ENCODE measurements at places on chromosomes 3 and 15. TPM values are rescaled to one million over a fixed set of nuclear protein-coding genes. Genes with fewer than 3 reads are reported as not detected.

The GOLGA8T gene
- 1.1 TPM for total RNA-seq

The LYZL4 gene
- not detected for total RNA-seq

The POLR2M gene
- 110 TPM for total RNA-seq

The PTPN23 gene
- 21.7 TPM for total RNA-seq

The UNC13C gene
- 0.03 TPM for total RNA-seq

The RBP2 gene
- not detected for total RNA-seq

The AQP9 gene
- total RNA-seq = not detected

GRCh38 chr3:195616681-195617080, 32.9 kb upstream of the APOD start:
- peak; percentile 45 for DNase-seq

GRCh38 chr3:70550723-70551319, 238.4 kb upstream of the MDFIC2 start:
- no peak for DNase-seq

GRCh38 chr15:49706805-49707204, 86.0 kb downstream of the DTWD1 start:
- no peak for DNase-seq

- DNase-seq = no peak
These were observed 798.8 kb downstream of the OTOL1 start for GRCh38 chr3:162295323-162295983.

GRCh38 chr15:52734329-52734728, 55.1 kb upstream of the ATOSA start:
- no peak for DNase-seq

GRCh38 chr15:66894363-66894762, 171.0 kb upstream of the SMAD3 start:
- DNase-seq = no peak

DNA sequence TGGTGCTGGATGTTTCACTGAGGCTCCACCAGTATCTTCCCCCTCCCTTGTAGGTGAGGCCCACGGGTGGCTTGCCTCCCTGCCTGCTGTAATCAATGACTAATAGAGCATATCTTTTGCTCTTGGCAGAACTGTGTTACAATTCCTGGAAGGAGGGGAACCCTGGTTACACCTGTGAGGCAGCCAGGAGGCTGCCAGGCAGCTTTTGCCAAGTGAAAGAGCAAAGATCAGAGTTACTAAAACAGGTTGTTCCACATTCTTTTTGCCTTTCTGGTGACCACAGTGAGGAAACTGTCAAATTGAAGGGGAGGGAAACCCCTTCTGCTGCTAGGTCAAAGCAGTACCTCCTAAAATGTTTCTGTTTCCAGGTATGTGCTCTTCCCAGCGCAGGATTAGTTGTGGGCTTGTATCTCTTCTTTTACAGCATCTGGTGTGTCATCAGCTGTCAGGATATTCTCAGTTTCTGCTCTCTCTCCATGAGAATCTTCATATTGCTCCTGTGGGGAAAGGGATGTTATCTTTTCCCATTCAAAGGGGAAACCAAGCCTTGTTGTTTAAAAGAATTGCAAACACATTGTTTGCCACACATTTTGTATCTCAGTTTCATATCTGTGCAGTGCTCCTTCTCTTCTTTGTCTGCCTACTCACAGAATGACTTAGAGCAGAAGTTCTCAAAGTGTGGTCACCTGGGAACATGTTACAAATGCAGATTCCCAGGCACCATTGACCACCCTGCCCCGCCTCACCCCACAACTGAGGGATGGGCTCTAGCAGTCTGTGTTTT, 137.4 kb upstream of the UMPS start:
- no peak for DNase-seq

DNA sequence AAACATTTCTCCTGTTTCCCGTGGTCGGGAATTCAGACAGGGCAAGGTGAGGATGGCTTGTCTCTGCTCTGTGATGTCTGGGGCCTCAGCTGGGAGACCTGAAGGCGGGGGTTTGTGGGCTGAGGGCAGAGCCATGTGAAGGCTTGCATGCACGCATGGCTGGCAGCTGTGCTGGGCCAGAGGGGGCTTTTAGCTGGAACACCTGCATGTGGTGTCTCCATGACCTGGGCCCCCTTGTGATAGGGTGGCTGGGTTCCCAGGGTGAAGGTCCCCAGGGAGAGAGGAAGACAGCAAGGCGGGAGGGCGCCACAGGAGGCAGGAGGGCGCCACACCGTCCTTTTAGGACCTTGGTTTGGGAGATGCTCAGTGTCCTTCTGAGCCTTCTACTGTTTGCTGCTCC, 101.6 kb upstream of the PRR23E start:
- no peak for DNase-seq

- no peak for DNase-seq
These were observed 215.5 kb upstream of the LRTM1 start for GRCh38 chr3:55143336-55143735.

DNA sequence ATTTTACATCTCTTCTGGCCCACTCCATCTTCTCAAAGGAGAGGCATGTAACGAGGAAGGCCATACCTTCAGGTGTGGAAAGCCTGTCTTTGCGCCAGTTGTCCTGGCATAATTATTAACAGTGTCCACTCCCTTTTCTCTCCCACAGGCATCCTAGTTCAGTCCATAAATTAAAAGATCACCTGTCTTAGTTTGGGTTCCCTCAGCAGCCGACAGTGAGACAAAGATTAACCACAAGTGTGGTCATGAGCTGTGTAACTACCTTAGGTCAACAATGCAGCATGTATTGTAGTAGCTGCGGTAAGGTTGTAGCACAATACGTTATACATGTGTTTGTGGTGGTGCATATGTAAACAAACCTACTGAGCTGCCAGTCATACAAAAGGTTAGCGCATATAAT, 103.3 kb upstream of the GALNT15 start:
- DNase-seq = no peak

- DNase-seq = no peak
These were observed 84.4 kb upstream of the C2CD4B start for GRCh38 chr15:62249501-62249900.

- DNase-seq = no peak
These were observed 132.7 kb downstream of the GHSR start for GRCh38 chr3:172315401-172316091.

DNA sequence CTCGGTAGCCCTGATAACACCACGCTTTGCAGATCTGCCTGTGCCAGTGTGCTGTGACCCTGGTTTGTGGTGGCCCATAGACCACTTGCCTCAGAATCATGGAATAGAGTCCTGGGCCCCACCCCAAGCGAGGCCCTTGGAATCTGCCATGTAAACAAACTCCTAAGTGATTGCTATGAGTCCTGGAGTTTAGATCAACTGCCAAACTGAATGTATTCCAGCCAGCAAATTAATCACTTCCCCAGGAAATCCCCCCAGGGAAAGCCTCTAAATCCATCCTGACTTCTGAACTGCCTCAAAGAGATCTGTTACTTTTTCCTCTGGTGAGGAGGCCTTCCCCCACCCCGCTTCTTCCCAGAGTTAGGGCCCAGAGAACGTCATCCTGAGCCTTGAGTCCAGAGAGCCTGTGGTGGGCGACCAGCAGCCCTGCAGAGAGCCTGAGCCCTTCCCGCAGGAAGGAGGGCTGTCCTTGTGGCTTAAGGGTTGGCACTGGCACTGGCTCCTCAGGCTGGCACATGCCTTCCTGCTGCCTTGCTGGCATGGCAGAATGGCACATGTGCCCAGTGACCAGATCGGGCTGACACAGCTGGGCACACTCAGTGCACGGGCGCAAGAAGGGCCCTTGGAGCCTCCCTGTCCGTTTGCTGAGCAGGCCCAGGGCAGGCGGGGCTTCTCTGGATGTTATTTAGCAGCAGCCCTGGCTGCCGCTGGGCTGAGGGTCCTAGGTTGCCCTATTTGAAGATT, 50.6 kb upstream of the PLXNA1 start:
- DNase-seq = no peak

- no peak for DNase-seq
These were observed 1.6 kb upstream of the MCTP2 start for GRCh38 chr15:94229591-94230369.

DNA sequence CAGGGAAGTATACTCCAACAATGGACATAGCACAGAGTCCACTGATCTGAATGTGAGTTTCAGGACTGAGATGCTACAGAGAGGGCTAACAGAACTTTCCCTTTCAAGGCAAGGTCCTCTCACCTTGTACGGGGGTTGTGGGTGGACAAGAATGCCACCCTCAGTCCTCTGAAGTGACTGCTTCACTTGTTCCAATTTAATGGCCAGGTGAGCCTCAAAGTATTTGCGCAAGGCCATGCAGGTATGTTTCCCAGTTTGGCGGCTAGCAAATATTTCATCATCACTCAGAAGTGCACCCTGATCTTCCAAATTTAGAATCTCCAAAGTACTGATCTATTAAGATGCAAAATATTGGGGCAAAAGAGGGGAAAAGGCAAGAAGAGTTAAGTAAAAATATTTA, 38.1 kb downstream of the RBM15B start:
- no peak for DNase-seq

DNA sequence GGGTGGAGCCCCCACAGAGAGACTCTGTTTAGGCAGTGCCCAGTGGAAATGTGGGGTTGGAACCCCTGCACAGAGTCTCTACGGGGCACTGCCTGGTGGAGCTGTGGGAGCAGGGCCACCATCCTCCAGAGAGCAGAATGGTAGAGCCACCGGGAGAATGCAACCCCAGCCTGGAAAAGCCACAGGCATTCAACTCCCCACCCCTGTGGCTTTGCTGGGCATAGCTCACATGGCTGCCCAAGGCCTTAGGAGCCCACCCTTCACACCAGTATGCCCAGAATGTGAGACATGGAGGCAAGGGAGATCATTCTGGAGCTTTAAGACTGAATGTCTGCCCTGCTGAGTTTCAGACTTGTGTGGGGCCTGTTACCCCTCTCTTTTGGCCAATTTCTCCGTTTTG, 19.0 kb upstream of the CHCHD6 start:
- no peak for DNase-seq

- no peak for DNase-seq
These were observed 212.6 kb downstream of the CDIN1 start for GRCh38 chr15:36791844-36792571.

- peak; percentile 33 for DNase-seq
These were observed 66.1 kb downstream of the SLC30A4 start for GRCh38 chr15:45456212-45457106.

DNA sequence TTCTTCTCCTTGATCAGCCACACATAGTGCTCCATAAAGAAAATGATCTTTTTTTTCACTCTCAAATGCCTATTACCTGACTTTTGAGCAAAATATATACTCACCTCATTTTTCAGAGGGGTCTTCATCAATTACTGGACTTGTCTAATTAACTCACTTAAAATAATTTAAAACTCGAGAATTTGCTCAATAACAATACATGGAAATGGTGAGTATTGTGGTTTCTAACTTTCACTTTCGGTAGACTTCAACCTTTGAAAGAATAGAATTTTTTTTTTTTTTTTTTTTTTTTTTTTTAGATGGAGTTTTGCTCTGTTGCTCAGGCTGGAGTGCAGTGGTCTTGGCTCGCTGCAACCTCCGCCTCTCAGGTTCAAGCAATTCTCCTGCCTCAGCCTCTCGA, 17.7 kb upstream of the EPHB1 start:
- DNase-seq = no peak

DNA sequence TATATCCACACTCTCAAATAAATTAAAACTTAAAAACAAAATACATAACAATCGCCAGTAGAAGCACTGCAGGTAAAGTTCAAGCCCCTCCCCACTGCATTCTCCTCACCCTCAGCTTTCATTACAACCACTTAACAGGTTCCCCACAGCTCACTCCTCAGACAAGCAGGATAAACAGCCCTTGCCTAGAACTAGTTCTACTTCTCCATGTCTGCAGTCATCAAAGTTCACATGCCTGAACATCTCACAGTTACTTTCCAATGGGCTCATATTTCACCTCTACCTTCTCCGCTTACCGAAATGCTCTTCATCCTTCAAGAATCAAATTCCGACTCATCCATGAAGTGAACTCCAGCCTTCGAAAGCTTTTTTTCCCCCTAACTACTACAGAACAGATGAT, 4.1 kb downstream of the YEATS2 start:
- DNase-seq = peak; percentile 35

DNA sequence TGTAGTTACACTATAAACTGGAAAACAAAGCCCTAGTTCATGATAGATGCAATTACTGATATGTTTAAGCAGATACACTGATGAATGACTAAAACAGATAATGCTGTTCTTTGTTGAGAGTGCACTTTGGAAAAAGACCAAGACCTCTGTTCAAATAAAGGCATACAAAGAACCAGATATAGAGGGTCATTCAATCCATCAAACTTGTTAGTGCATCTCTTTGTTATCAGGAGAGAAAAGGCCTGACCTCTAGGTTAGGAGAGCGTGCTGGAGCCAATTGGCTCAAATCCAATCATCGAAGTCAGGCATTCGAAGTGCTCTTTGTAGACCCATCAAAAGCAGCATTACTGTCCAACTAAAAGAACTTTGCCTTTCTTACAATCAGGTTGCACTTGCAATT, 124.2 kb downstream of the TFG start:
- DNase-seq = no peak
